ENCODE measurements at places on chromosomes 16 and 17. TPM values are rescaled to one million over a fixed set of nuclear protein-coding genes. Genes with fewer than 3 reads are reported as not detected.

Gene MARVELD3
- total RNA-seq: 21.5 TPM

Gene CASKIN1
- 0.44 TPM for total RNA-seq

Gene POLR2C
- 119 TPM for total RNA-seq

Gene E2F4
- 86.9 TPM for total RNA-seq

All from breast epithelium (tissue), 4 donors.